IPS DF 19.7 (cell line): ENCODE measurements at places on chromosomes 13 and 19.

DNA sequence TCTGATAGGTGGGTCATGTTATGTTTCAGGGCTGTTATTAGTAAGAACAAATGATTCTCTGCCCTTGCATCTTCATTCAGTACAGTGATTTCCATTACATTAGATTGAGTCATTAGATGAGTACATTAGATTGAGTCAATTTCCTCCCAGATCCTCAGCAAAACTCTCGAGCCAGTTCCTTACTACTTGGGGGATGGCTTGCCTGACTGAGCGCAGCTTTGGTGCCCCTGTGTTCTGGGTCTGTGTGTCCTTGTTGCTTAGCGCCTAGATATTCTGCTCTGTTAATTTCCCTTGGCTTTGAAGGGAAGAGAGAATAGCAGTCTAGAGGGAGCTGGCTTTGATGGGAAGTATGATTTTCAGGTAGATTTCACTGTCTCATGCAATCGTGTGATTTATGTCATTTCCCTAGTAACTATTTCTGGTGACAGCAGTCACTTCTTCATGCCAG lies 19.1 kb upstream of the SCEL start:
- DNase-seq = no peak

- DNase-seq = no peak
Measured at GRCh38 chr19:20472854-20473253, 92.7 kb downstream of the ZNF737 start.

DNA sequence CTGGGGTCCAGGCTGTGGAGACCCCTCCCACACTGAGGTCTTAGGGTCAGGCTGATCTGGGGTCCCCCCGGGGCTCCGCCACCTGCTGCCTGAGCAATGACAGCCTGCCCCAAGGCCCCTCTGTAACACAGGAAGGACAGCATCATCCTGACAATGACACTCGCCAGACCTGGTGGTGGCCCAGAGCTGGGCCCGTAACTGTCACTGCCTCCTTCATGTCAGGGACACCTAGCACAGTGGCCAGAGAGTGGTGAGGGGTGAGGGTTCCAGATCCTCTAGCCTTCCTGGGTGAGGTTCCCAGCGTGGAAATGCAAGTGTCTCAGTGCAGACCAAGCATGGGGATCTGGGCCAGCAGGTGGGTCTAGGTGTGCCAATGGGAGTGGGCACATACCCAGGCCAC lies 27.8 kb downstream of the OPA3 start:
- no peak for DNase-seq

GRCh38 chr19:24127601-24128000 lies 40.6 kb downstream of the ZNF254 start:
- DNase-seq = no peak

DNA sequence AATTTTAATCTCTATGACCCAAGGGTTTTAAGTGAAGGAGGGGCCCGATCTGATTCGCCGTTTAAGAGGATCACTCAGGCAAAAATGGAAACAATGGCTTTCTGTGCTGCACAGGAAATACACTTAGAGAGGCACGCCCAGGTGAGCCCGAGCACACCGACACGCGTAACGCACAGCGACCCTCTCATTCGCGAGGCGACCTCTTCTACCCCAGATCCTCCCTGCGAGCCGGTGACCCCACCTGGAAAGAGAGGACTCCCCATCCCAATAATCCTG lies 216 bp downstream of the SH2D3A start:
- no peak for DNase-seq

DNA sequence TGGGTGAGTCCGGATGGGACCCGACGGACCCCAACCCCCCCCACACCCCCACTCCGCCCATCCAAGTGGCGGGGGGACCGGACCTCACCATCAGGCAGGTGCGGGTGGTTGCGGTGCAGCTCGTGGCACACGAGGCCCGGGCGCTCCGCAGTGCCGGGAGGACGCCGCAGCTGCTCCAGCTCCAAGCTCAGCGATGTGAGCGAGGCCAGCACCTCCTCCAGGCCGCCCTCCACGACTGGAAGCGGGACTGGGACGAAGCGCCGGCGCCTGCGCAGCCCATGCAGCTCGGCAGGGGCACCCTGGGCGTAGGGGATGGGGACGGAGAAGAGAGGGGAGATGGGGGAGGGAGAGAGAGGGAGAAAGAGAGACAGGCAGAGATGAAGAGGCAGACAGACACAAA lies 30.1 kb upstream of the OLFM2 start:
- no peak for DNase-seq

DNA sequence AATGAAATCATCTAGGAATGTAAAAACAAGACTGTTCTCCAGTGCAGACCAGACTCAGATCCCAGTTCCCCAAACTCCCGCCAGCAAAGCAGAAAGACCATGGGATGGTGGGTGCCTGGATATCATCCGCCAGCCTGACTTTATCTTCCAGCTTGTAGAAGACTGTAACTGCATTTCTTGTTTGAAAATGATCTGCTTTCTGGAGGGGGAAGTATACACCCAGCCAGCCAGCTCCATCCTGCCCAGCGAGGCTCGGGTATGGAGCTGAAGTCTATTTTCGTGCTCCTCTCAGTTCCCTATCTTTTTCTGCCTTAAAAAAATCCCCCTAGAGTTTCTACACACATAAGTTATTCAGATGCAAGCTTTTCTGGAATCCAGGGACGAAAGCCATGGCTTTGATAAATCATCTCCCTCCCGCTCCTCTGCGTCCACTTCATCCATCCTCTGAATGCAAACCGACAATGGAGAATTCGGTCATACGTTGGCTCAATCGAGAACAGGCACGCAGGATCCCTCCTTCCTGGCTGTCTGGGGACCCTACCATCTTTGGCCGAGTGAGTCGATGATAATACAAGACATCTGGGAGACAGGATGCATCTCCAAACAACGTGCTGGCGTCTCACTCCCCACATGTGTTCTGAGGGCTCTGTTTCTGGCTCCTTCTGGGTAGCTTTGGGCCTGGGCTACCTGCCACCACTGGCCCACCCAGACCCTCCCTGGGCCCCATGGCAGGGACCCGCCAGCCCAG lies 31.2 kb downstream of the CEBPG start:
- DNase-seq = no peak

- DNase-seq = no peak
Measured at GRCh38 chr13:20499986-20500385, 25.7 kb downstream of the CRYL1 start.

DNA sequence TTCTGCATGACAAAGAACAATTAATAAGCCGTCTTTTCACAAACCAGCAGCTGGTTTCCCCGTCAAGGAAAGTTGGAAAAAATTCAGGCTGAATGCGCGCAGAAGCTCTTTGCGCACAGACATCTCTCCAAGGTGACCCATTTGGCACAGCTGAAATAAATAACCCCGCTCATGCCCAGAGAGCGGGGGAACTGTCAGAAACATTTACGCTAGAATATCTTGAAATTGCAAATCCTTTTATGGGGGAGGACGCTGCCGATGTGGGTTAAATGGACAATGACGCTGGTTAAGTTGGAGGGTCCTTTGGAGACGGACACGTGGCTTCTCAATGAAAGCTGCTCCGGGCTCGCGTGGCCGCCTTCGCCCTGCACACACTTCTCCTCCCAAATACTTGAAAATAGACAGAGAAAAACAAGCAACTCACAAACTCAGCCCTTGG lies 30.6 kb downstream of the GSX1 start:
- DNase-seq = no peak

- DNase-seq = no peak
Measured at GRCh38 chr19:58382997-58383603, 2.3 kb upstream of the ZNF837 start.

DNA sequence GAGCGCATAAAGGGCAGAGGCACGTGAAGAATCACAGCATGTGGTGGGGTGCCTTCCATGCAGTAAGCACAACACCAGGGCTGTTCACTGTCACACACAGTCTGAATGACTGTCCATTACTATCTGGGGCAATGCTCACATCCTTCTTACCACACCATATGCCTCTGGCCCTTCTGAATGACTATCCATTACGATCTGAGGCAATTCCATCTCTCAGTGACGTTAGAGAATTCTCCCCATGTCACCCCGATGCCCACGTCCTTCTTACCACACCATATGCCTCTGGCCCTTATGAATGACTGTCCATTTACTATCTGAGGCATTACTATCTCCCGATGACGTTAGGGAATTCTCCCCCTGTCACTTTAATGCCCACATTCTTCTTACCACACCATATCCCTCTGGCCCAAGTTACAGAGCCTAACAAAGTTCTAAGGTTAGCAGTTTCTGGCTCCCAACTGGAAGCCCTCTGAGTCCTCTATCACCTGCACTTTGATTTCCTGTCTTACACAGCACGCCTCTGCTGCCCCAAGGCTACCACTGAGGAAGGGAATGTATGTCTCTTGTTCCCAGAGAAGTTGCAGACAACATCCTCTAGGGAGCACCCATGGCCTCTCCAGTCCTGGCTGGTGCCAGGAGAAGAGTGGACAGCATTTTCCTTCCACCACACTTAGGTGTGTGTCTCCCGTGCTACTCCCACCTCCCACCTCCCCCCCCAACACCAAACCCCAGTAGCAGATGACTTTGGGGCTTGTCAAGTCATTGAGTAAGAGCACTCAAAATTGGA lies 154.8 kb downstream of the COG6 start:
- no peak for DNase-seq

GRCh38 chr19:4588291-4588761 lies 28.8 kb upstream of the SEMA6B start:
- DNase-seq = no peak

- no peak for DNase-seq
Measured at GRCh38 chr19:31372246-31372781, 23.1 kb upstream of the TSHZ3 start.

DNA sequence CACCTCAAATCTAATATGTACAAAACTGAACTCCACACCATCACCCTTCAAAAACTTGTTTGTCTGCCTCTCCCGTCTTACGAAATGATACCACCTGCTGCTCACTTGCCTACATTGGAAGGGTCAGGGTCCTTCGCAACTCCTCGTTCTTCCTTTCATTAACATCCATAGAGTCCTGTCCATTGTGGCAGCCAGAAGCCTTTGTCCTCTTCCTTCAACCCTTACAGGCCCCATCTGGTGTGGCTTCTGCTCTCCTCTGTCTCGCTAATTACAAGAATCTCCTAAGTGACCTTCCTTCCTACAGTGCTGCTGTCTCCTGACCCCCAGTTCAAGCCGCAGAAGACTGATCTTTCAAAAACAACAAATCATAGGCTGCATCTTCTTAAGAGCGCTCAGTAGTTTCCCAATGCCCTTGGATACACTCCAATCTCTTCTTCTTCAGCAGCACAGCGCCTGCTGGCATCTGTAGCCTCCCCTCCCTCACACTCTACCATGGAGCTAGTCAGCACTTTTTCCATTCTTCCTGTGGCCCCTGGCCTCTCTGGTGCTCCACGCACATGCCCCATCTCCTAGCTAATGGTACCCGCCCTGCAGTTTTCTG lies 382.7 kb downstream of the LIG4 start:
- DNase-seq = no peak
